ENCODE measurements at places on chromosomes 7 and 10.

DNA sequence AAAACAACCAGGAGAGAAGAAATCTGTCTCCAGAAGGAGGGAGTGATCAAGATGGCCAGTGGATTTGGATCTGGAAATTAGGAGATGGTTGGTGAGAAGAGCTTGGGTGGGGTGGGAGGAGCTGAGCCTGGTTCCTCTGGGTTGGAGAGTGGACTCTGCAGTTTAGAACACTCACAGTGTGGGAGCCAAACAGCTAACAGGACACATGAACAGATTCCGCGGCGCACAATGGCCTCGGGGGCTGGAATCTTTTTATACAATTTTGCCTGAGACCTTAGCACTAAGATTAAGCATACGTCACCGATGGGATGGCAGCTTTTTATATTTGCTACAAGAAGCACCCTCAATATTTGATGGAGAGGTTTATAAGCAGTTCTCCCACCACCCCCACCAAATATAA, 2.9 kb downstream of the ECHDC3 start:
- DNase-seq = no peak

DNA sequence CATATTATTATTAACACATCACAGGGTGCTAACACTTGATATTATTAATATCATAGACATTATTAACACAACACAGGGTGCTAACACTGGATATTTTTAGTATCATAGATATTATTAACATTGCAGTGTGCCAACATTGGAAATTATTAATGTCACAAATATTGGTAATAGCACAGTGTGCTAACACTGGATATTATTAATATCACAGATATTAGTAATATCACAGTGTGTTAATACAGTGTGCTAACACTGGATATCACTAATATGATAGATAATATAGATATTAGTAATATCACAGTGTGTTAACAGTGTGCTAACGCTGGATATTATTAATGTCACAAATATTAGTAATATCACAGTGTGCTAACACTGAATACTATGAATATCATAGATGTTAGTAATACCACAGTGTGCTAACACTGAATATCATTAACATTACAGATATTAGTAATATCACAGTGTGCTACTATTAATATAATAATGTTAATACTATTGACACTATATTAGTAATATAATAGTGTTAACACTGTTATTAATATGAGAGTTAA, 1.6 kb upstream of the TMEM225B start:
- DNase-seq = no peak

GRCh38 chr7:44280636-44280992, 44.8 kb downstream of the CAMK2B start:
- DNase-seq = no peak

DNA sequence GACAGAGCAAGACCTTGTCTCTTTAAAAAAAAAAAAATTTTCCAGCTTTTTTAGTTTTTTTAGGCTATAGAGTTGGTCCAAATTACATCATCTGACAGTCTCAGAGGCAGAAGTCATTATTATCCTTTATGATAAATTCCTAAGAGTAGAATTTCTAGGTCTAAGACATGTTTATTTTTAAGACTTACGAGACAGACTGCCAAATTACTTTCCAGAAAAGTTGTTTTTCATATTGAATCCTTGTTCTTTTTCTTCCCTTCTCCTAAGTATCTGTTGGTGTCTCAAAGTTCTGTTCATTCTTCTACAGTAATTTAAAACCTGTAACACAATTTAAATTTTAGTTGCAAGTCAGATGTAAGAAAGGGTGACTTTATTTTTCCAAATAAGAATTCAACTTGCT, 421.4 kb downstream of the GALNT17 start:
- no peak for DNase-seq

- no peak for DNase-seq
These were observed 675 bp downstream of the ABRAXAS2 start for GRCh38 chr10:124802313-124802675.

GRCh38 chr10:33657154-33657908, 322.9 kb upstream of the NRP1 start:
- no peak for DNase-seq

DNA sequence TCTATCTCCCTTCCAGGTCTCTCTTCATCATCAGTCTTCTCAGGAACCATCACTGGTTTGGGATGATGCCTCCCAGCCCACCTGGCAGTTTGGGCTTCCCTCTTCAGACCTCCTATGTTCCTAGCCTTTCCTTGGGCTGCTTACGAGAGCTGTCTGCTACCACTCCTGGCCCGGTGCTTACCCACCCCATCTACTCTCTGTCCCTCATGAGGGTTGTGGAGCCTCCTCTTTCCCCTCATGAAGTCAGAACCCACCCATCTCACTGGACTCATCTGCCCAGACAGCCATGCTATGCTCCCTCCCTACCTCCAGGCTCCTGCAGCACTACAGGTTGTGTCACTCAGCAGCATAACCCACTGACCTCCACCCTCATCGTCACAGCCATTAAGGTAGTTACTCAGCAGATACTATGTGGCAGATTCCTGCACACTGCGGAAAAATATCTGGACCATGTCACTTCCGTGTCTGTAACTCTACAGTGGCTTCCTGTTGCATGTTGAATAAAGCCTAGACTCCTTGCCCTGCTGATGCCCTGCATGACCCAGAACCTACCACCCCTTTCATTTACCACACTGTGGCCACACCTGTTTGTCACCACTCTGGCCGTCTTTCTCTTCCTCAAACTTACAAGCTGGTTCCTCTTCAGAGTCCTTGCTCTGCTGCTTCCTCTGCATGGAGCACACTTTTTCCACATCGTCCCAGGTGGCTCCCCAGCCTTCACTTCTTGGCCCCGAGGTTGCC, 2.0 kb downstream of the DBNL start:
- no peak for DNase-seq

- DNase-seq = no peak
These were observed 10.3 kb downstream of the NPTX2 start for GRCh38 chr7:98627413-98627790.

- DNase-seq = no peak
These were observed 285.8 kb downstream of the CAMK1D start for GRCh38 chr10:12635127-12635541.

DNA sequence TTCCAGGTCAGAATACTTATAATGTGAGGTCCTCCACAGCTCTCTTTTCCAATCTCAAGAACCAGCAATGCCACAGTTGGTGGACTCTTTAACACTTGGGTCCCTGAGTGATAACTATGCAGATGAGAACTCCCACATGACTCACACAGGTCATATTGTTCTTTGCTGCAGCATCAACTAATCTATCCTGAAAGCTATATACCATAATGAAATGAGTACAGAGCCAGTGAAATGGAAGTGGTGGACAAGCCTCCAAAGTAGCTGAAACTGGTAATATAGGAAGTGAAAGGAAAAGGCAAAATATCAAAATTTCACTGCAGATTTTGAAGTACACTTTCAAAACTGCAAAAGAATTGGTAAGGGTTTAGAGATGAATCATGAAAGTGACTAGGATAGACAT, 45.6 kb downstream of the SORCS1 start:
- no peak for DNase-seq

GRCh38 chr7:1193593-1194424, 33.8 kb upstream of the ZFAND2A start:
- no peak for DNase-seq

GRCh38 chr7:137590756-137591305, 247.3 kb upstream of the PTN start:
- DNase-seq = no peak

GRCh38 chr10:69839696-69840345, 38.1 kb downstream of the COL13A1 start:
- no peak for DNase-seq

DNA sequence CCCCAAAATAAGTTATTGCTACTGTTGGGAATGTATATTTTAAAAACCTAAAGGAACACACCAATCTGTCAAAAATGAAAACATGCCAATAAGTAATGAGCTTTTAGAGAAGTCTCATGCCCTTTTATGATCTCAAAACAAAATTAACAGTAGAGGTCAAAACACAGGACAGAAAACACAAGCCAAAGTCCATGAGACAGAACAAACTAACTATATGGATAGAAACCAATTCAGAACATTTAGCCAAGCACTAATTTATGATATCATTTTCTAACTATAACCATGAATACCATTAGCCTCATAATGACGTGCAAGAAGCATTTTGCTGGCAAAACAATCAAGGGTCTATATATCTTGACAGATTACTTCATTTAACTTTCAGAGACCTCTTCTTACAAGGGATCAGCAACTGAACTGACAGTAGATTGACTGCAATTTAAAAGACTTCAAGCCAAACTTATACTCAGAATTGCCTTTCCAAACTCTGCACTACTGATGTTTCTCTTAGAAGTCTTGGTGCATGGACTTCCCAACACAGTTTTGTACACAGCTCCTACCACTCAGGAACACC, 200.9 kb downstream of the DOCK4 start:
- DNase-seq = no peak

DNA sequence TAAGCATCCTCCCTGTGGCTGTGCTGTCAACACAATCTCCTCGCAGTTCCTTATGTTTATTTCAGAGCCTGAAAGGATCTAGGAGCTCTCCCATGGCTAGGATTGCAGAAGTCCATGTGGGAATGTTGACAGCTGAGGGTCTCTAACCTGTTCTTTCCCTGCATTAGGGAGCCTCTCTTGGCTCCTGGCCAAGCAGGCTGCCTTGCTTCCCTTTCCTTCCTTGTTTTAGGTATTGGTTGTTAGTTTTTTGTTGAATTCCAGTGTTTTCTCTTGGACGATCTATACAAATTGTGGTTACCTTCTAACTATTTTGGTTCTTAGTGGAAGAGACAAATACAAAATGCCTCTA, 171.8 kb downstream of the MLLT10 start:
- DNase-seq = no peak

DNA sequence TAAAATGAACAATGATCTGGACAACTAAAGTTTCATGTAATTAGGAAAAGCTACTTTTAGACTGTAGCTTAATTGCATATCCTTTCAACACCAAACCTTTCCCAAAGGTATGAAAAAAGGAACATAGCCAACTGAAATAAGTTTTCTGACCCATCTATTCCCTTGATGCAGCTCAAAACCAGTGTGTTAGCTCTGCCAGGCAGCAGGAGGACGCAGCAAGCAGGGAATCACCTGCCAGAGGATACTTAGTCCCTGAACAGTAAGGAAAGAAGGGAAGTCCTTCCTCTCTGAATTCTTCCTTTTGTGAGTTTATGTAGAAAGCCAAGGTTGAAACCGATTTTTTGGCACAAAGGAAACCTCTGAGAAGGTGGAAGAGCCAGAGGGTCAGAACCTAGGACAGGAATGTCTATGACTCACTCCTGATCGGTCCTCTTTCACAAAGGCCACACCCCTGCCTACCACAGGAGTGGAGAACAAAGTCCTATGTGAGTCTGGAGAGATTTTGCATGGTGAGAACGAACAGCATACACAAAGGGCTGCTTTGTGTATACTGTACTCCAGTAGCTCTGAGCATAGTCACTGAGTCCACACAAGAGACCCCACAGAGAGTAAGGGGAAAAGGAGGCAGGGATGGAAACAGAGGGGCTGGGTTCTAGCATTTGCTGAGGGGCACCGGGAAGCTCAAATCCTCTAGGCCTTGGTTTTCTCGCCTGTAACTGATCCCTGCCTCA, 68.8 kb upstream of the GSDME start:
- DNase-seq = no peak

DNA sequence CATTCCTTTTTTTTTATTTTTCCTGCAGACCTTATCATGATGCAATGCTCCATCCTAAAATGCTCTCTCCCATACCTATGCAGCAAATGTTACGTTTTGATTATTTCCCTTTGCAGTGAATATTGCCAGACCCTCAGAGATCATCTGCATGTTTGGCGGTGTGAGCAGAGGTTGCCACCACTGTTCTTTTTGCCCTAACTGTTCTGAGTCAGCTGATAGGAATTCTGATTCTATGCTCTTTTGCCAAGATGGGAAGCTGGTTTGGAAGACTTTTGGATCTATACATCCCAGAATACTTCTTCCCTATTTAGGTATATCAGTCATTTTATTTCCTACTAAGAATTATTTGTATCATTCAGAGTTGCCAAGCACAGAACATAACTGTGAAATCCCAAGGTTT, 130.5 kb downstream of the KLF6 start:
- DNase-seq = no peak

DNA sequence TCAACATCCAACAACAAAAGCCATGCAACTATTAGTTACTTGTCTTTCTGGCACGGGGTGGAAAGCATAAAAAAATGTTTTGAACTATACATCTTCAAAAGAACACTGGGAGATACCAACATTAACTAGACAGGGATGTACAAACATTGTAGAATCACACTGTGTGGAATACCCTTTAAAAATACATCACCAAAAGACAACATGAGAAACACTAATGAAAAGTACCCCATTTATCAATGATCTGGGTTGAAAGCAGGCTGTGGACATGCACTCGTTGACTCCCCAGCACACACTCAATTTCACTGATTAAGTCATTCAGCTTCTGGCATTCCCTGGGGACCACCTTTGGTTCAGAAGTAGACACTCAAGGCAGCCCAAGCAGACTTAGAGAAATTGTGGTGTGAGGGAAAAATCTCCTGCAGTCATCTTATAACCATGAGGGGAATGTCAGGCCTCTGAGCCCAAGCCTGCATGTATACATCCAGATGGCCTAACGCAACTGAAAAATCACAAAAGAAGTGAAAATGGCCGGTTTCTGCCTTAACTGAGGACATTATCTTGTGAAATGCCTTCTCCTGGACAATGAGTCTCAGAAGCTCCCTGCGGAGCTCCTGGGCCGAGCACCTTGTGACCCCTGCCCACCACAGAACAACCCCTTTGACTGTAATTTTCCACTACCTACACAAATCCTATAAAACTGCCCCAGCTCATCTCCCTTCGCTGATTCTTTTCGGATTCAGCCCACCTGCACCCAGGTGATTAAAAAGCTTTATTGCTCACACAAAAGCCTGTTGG, 53.0 kb downstream of the CACUL1 start:
- no peak for DNase-seq

DNA sequence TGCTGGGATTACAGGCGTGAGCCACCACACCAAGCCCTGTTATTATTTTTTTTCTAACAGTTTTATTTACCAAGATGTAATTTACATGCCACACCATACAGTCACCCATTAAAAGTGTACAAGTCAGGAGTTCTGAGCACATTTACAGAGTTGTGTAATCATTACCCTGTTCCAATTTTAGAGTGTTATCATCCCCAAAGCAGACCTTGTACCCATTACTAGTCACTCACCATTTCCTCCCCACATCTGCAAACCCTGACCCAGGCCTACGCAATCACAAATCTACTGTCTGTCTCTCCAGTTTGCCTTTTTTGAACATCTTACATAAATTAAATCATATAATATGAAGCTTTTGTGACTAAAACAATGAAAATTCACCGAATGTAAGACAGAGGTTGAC, 402.9 kb upstream of the FOXK1 start:
- no peak for DNase-seq

- no peak for DNase-seq
These were observed 394.4 kb downstream of the CALN1 start for GRCh38 chr7:72017756-72018155.

DNA sequence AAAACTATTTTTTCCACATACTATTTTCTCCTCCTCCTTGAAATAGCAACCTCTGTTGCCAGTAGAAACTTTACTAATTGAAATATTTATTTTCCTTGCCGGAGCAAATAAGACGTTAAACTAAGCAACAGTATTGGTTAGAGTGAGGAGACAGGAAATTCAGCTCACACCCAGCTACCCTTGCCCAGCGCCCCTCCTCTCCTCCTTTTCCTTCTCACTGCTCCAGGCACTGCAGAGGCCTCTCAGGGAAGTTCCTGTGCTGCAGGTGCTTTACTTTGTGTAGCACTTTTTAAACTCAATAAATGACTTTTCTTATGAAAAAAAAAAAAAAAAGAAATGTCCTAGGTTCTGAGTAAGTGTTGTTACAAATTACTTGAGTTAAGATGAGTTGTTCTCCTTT, 134.0 kb downstream of the SEMA3E start:
- no peak for DNase-seq

- DNase-seq = no peak
These were observed 76.0 kb downstream of the HIP1 start for GRCh38 chr7:75662579-75663301.
